ENCODE measurements at places on chromosomes 3 and 15. TPM values are rescaled to one million over a fixed set of nuclear protein-coding genes. Genes with fewer than 3 reads are reported as not detected.
A peak's percentile ranks its signal among the peaks of the same experiment; 100 is the strongest.

KBTBD8 gene
- total RNA-seq: under 0.01 TPM

MEIS2 gene
- total RNA-seq: 15.7 TPM

ADCY5 gene
- 20.7 TPM for total RNA-seq

LNP1 gene
- 5.7 TPM for total RNA-seq

PLA2G4E gene
- total RNA-seq: not detected

FSIP1 gene
- total RNA-seq: 0.63 TPM

KCNH8 gene
- 0.22 TPM for total RNA-seq

UCN2 gene
- 1.5 TPM for total RNA-seq

ARF4 gene
- 53.7 TPM for total RNA-seq

KCNMB3 gene
- 3.3 TPM for total RNA-seq

MED12L gene
- total RNA-seq: 3.0 TPM

WDR93 gene
- total RNA-seq: not detected

GRCh38 chr3:65786890-65787289 lies 251.8 kb downstream of the MAGI1 start:
- H3K36me3 ChIP-seq: no peaks in the 10 kb centered on the region
- H3K4me1 ChIP-seq: no peaks in the 10 kb centered on the region
- no peak overlapping the region for H3K4me3 ChIP-seq
- H3K27ac ChIP-seq: no peak overlapping the region

- DNase-seq: no peak
- H3K27ac ChIP-seq: no peak overlapping the region
- H3K4me1 ChIP-seq: no peaks in the 10 kb centered on the region
Observed at GRCh38 chr3:137174514-137174913, 216.7 kb downstream of the IL20RB start.

DNA sequence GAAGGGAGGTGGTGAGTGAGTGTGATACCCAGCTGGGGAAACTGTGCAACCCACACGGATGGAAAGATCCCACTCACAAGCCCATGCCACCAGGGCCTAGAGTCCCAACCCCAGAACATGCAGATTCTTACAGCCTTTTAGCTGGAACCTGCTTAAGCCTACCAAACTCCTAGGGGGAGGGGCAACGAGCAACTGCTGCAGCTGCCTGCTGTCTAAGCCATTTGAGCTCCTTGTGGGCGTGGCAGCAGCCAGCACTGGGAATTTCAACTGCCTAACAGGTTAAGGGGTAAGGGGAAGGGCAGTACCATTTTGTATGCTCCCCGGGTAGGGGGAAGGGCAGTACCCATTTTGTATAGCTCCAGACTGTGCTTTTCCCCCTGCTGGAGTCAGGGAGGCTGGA lies 673.2 kb upstream of the BCHE start:
- H3K27ac ChIP-seq: no peak overlapping the region
- H3K4me1 ChIP-seq: no peaks in the 10 kb centered on the region
- H3K4me3 ChIP-seq: no peak overlapping the region
- no peaks in the 10 kb centered on the region for H3K27me3 ChIP-seq

DNA sequence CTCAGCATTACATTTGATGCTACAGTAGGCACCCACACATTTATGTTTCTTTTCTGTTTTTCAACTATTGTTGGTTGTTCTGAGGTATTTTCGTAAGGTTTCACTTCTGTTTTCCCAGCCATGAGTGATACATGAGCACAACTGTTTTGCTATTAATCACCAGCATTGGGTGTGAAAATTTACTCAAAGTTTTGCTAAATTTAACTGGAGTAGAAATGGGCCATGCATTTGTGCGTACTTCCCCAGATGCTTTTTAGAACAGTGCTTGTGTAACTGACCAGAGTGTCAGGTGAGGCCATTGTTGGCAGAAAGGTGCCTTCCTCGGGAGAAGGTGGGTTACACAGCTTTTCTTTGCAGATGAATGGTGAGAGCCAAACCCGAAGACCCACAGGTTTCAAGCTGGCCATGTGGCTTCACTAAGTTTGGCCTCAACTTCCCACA lies 70.4 kb downstream of the ST6GAL1 start:
- no peaks in the 10 kb centered on the region for H3K4me1 ChIP-seq
- no peak for DNase-seq
- H3K36me3 ChIP-seq: no peaks in the 10 kb centered on the region
- no peak overlapping the region for H3K27ac ChIP-seq
- H3K27me3 ChIP-seq: no peaks in the 10 kb centered on the region

- DNase-seq: no peak
- H3K36me3 ChIP-seq: no peaks in the 10 kb centered on the region
- H3K4me3 ChIP-seq: no peak overlapping the region
- H3K4me1 ChIP-seq: no peaks in the 10 kb centered on the region
- H3K27ac ChIP-seq: peak overlapping the region; percentile 23
Observed at GRCh38 chr15:67501177-67501835, 19.6 kb upstream of the C15orf61 start.

GRCh38 chr3:58386626-58387365 lies 46.8 kb downstream of the PDHB start:
- peak overlapping the region; percentile 67 for H3K27ac ChIP-seq
- no peaks in the 10 kb centered on the region for H3K27me3 ChIP-seq
- no peaks in the 10 kb centered on the region for H3K36me3 ChIP-seq
- DNase-seq: no peak

DNA sequence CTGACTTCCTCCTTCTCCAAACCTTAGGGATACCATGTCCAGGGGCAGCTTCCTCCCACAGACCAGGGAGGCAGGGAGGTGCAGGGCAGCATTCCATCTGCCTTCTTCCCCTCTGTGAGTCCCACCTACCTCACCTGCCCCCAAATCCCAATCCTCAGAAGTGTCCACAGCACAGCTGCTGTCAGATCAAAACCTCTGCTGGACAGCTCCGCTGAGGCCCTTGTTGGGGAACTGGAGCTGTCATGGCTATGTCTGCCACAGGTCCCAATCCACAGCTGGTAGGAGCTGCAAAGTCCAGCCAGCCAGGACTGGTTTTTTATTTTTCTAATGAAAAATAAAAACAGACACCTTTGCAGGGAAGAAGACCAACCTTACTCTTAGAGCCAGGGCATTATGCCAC lies 40.7 kb upstream of the TBC1D21 start:
- H3K4me1 ChIP-seq: no peaks in the 10 kb centered on the region
- H3K36me3 ChIP-seq: no peaks in the 10 kb centered on the region
- no peak overlapping the region for H3K27ac ChIP-seq
- no peak for DNase-seq

DNA sequence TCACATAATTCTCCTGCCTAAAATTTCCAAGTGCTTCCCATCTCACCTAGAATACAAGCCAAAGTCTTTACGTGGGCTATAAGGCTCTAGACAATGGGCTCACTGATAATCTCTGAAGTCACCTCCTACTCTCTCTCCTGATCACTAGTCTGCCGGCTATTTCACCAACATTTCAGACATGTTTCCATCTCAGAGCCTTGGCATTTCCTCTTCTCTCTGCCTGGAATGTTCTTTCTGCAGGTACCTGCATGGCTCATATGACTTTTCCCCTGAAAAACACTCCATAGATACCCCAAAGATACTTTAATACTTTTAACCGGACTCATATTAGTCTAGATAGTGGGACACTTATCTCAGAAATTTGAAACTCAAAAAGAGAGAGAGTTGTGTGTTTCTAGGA lies 32.7 kb downstream of the CD200 start:
- H3K27me3 ChIP-seq: no peaks in the 10 kb centered on the region
- H3K36me3 ChIP-seq: no peaks in the 10 kb centered on the region
- H3K4me3 ChIP-seq: no peak overlapping the region
- DNase-seq: no peak

- H3K4me1 ChIP-seq: no peaks in the 10 kb centered on the region
- no peak overlapping the region for H3K4me3 ChIP-seq
- H3K27me3 ChIP-seq: no peaks in the 10 kb centered on the region
Observed at GRCh38 chr3:172031996-172032395, 7.4 kb upstream of the FNDC3B start.

DNA sequence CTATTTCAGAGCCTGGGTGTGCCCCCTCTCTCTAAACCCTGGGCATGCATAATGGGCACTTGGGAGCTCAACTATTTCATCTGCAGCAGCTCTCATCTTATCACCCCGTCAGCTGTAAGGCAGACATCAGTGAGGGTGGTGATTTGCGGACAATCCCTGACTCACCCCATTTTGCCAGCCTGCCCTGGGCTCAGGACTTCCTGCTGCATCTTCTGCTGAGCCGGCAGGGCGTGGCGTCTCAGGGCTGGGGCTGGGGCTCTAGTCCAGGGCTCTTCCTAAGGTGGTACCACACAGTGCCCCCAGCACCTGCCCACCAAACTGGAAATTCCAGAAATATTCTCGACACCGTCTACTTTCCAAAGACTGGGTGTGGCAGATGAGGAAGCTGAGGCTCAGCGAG lies 925 bp upstream of the PSTPIP1 start:
- H3K4me3 ChIP-seq: no peak overlapping the region
- H3K27ac ChIP-seq: no peak overlapping the region
- H3K36me3 ChIP-seq: no peaks in the 10 kb centered on the region
- H3K4me1 ChIP-seq: peaks cover 27% of the 10 kb centered on the region
- H3K27me3 ChIP-seq: no peaks in the 10 kb centered on the region
- DNase-seq: no peak

GRCh38 chr15:41233367-41233771 lies 2.3 kb downstream of the CHP1 start:
- H3K27me3 ChIP-seq: no peaks in the 10 kb centered on the region
- no peak for DNase-seq
- peaks cover 13% of the 10 kb centered on the region for H3K4me1 ChIP-seq
- no peaks in the 10 kb centered on the region for H3K36me3 ChIP-seq

DNA sequence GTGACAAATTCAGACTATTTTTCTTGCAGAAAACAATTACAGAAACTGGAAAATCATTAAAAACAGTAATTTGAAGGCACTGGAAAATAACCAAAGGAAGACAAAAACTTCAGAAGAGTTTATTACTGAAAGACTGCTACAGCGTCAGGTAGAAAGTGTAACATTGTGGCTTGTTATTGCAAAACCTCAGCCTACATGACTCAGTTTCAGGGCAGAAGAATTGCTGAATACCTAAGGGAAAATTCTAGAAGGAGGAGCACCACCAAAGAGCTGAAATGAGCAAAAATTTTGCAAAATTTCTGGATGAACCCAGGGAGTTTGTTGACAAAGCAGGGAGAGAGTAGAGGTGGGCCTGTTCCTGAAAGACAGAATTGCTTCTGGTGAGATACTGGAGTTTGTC lies 219.6 kb downstream of the C3orf38 start:
- no peak overlapping the region for H3K4me3 ChIP-seq
- peak overlapping the region; percentile 59 for H3K27ac ChIP-seq
- H3K36me3 ChIP-seq: no peaks in the 10 kb centered on the region
- no peaks in the 10 kb centered on the region for H3K27me3 ChIP-seq
- no peaks in the 10 kb centered on the region for H3K4me1 ChIP-seq
- DNase-seq: no peak

GRCh38 chr15:79700951-79701480 lies 195.8 kb downstream of the MTHFS start:
- no peaks in the 10 kb centered on the region for H3K4me1 ChIP-seq
- DNase-seq: no peak

DNA sequence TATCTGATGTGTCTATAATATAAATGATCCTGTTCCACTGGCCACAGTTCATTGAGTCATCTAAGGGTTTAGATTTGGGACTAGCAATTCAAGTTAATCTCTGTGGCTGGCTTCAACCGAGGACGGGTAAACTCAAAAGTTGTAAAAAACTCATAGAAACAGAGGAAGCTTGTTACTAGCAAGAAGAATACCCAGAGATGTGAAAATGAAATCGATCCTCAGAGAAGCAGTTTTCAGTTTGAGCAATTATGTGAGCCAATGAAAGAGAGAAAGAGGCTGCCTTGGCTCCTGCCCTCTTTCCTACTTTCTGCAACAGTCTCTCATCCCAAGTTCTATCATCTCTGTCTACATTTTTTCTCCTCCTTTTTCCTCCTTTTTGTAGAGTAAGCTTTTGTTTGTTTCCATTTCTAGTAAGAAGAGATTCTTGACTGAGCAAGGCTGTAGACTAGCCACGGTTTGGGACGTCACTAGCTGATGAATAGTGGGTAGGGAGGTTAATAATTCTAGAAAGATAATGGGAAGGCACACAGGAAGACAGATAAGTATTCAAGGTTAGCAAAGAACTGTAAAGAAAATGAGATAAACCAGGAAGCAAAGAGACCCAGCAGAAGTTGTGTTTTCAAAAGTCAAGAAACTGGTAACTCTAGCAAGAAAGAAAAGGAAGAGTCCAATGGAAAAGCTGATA lies 298.9 kb upstream of the NR2F2 start:
- no peaks in the 10 kb centered on the region for H3K36me3 ChIP-seq
- no peak overlapping the region for H3K27ac ChIP-seq
- peaks cover 3% of the 10 kb centered on the region for H3K4me1 ChIP-seq

DNA sequence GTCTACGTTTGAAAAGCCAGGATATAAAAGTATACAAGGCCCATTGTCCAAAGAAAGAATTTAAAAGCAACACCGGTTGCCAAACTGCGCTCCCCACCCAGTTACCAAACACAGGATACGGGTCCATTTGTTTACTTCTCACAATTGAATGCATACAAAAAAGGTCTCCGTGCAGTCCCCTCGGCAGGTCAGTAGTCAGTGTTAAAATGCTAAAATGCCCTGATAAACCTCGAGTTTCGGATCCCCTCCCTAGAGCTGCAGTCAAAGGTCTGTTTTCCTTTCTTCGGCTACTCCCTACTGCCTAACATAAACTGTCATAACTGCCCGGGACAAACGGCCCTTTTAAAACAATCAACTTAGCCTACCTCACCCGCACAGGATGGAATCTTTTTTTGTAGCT lies 534.6 kb downstream of the FOXP1 start:
- H3K4me1 ChIP-seq: peaks cover 81% of the 10 kb centered on the region
- H3K36me3 ChIP-seq: no peaks in the 10 kb centered on the region
- no peak overlapping the region for H3K4me3 ChIP-seq
- no peak for DNase-seq

GRCh38 chr3:141498598-141499223 lies 11.9 kb downstream of the RASA2 start:
- H3K4me3 ChIP-seq: no peak overlapping the region
- H3K4me1 ChIP-seq: no peaks in the 10 kb centered on the region
- DNase-seq: peak; percentile 38
- H3K27me3 ChIP-seq: no peaks in the 10 kb centered on the region
- no peaks in the 10 kb centered on the region for H3K36me3 ChIP-seq

DNA sequence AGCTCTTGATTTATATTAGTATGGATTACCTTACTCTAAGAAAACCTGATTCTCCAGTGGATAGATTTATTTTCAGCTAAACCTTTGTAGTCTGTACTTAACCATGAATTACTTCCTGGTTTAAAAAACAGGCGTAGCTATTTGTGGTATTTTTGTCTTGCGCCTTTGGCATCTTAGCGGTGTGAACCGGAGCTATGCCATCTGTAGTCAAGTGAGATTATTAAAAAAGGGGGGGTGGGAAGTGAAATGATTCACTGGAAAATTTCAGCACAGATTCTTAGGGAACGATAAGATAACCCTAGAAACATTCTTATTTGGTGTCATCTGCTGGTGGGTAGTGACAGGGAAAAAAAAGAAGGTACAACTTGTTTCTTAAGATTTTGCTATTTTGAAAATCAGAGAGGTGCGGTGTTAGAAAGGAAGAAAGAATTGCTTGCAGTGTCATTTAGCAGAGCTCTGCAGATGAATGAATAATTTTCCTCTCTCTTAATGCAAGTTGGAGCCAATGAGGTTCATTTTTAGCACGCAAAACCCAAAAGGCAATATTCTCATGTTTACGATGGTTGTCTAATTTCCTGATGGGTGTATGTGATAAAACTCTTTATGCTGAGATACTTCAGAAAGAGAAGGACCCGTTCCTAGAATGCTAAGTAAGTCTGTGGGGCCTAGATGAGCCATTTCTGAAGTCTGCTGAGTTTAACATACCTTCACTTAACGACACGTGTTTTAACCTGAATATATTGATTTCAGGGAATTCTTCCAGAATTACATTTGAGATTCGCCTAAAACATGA lies 44.0 kb downstream of the PSMD6 start:
- no peak overlapping the region for H3K27ac ChIP-seq
- H3K36me3 ChIP-seq: no peaks in the 10 kb centered on the region
- no peaks in the 10 kb centered on the region for H3K4me1 ChIP-seq
- H3K27me3 ChIP-seq: no peaks in the 10 kb centered on the region
- DNase-seq: no peak
